LHCN-M2 (cell line): ENCODE measurements at places on chromosomes 16 and 17. TPM values are rescaled to one million over a fixed set of nuclear protein-coding genes. Genes with fewer than 3 reads are reported as not detected.

GNG13 gene
- not detected in 2 replicates for total RNA-seq

CTRL gene
- total RNA-seq: 0.71 and 2.6 TPM in 2 replicates

RAPGEFL1 gene
- total RNA-seq: 0.98 and 1.6 TPM in 2 replicates

DNAH2 gene
- total RNA-seq: not detected in 2 replicates

CDIPT gene
- 75.5 and 89.7 TPM in 2 replicates for total RNA-seq

NPIPB6 gene
- 1.6 TPM in 1 of 2 replicates, not detected in the other for total RNA-seq

ABAT gene
- total RNA-seq: 0.29 and 0.32 TPM in 2 replicates

RTN4RL1 gene
- total RNA-seq: 0.64 and 0.69 TPM in 2 replicates

E4F1 gene
- 33.5 and 34.0 TPM in 2 replicates for total RNA-seq

LGALS9B gene
- total RNA-seq: not detected in 2 replicates

ERAL1 gene
- total RNA-seq: 41.3 and 49.2 TPM in 2 replicates

CHST6 gene
- total RNA-seq: 1.8 and 1.9 TPM in 2 replicates

DHRS7C gene
- total RNA-seq: not detected in 2 replicates

LCAT gene
- 11.7 and 13.3 TPM in 2 replicates for total RNA-seq

BAHCC1 gene
- total RNA-seq: 4.9 and 6.6 TPM in 2 replicates

CACNA1G gene
- total RNA-seq: under 0.01 and 0.06 TPM in 2 replicates

TBX6 gene
- total RNA-seq: 0.29 and 1.5 TPM in 2 replicates

PRSS33 gene
- not detected in 2 replicates for total RNA-seq

NACA2 gene
- total RNA-seq: not detected in 2 replicates

KRTAP2-3 gene
- total RNA-seq: 0.80 and 3.4 TPM in 2 replicates

ARHGAP27 gene
- total RNA-seq: 0.83 and 3.0 TPM in 2 replicates

FLII gene
- total RNA-seq: 284 and 286 TPM in 2 replicates

TMEM220 gene
- total RNA-seq: 2.4 and 4.8 TPM in 2 replicates

ATAD5 gene
- 6.9 and 7.4 TPM in 2 replicates for total RNA-seq

WFIKKN1 gene
- 0.06 TPM in 1 of 2 replicates, not detected in the other for total RNA-seq

KRT16 gene
- not detected in 2 replicates for total RNA-seq

VAT1L gene
- total RNA-seq: not detected in 2 replicates

PPP1R1B gene
- total RNA-seq: not detected in 2 replicates

ALOX12 gene
- not detected in 2 replicates for total RNA-seq

NEK8 gene
- 2.2 and 3.4 TPM in 2 replicates for total RNA-seq

PIMREG gene
- 91.4 and 94.6 TPM in 2 replicates for total RNA-seq

PLEKHG4 gene
- 0.32 and 0.57 TPM in 2 replicates for total RNA-seq

HOXB4 gene
- total RNA-seq: 5.2 and 5.5 TPM in 2 replicates

EVPLL gene
- total RNA-seq: not detected in 2 replicates

TLCD2 gene
- 0.77 and 1.1 TPM in 2 replicates for total RNA-seq

CES3 gene
- 0.75 and 0.96 TPM in 2 replicates for total RNA-seq

SHBG gene
- 0.23 TPM in 1 of 2 replicates, not detected in the other for total RNA-seq

HSD11B2 gene
- 0.17 and 0.58 TPM in 2 replicates for total RNA-seq

TPPP3 gene
- 11.9 and 17.6 TPM in 2 replicates for total RNA-seq

AOC2 gene
- total RNA-seq: 0.11 and 0.45 TPM in 2 replicates

TAC4 gene
- not detected in 2 replicates for total RNA-seq

TBC1D3B gene
- total RNA-seq: 1.4 TPM in 1 of 2 replicates, not detected in the other

XYLT1 gene
- total RNA-seq: 2.7 and 3.7 TPM in 2 replicates

HAP1 gene
- under 0.01 TPM in 1 of 2 replicates, not detected in the other for total RNA-seq

CENPV gene
- 7.8 and 9.5 TPM in 2 replicates for total RNA-seq

SMPD3 gene
- total RNA-seq: 0.17 TPM in 1 of 2 replicates, not detected in the other

ACSM2A gene
- total RNA-seq: not detected in 2 replicates

HSPB9 gene
- total RNA-seq: not detected in 2 replicates

TUBB3 gene
- 443 and 463 TPM in 2 replicates for total RNA-seq
